Epithelial cell of esophagus (primary cell): ENCODE measurements at places on chromosomes 12 and 14.
A peak's percentile ranks its signal among the peaks of the same experiment; 100 is the strongest.

GRCh38 chr14:45679853-45680252 lies 426.9 kb upstream of the MIS18BP1 start:
- DNase-seq: peak; percentile 73

DNA sequence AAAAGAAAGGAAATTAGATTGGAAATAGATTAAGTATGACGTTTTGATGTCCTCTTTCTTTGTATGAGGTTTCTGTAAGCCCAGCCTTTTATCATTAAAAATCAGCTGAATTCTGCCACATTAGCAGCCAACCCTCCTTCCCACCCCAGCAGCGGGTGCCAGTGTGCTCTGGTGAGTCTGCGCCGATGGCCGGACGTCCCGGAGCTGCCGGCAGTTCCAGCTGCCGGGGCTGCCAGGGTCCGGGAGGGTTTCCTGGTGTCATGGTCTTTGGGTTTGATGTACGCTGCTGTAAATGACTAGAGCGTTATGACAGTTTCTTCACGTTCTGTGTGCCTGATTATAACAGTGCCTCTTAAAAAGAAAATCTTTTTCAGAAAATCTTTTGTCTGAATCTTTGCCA lies 51.5 kb upstream of the DYNC1H1 start:
- DNase-seq: no peak

DNA sequence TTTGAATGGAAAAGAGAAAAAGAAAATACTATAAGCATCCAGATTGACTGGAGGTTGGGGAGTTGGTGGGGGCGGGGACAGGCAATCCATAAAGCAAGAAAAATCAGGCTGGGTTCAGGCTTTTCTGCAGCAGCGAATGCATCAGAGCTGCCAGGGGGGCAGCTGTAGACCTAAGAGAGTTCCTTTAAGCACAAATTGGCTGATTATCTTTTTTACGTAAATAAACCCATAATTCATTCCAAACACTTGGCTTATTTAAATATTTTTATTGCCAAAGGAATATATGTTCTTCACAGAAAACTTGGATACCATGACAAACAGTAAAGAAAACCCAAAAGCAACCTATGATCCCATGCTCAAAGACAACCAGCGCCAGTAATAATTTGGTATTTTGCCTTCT lies 10.2 kb downstream of the BDKRB2 start:
- no peak for DNase-seq

- peak; percentile 53 for DNase-seq
These were observed 97.9 kb downstream of the RERGL start for GRCh38 chr12:17992002-17992656.

- no peak for DNase-seq
These were observed 44.3 kb upstream of the HELB start for GRCh38 chr12:66258011-66258410.

GRCh38 chr14:56902385-56902784 lies 92.1 kb upstream of the OTX2 start:
- DNase-seq: no peak

DNA sequence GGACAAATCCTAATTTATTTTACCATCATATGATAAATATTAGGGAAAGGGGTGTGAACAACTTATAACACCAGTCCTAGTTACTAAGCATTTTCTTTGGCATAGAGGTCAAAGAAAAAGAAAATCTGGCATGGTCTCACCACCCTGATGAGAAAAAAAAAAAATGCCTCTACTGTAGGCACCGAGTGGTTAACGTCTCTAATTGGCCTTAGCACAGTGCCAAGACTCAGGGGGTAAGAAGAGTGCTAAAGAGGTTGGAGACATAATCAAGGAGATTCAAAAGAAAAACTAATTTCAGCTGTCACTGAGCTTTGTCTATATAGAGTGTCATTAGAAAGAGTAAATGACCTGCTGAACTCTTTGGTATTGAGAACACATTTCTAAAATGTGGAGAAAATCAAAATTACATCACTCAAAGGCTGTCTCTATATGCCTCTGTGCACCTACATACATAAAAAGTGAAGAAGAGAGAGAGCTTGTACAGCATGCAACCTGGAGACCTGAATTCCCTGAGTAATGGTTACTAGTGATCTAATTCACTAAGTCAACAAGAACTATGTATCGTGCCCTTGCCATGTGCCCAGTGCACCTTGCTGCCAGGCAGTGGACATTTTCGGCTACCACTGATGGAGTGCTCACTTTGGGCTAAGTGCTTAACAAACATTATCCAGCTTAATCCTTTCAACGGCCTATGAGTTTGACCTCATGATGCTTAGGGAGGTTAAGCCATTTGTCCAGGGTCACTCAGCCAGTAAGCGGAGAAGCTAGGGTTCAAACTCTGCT lies 113.8 kb upstream of the G2E3 start:
- DNase-seq: no peak

- DNase-seq: no peak
These were observed 97.8 kb downstream of the LGMN start for GRCh38 chr14:92650581-92651105.

- DNase-seq: no peak
These were observed 30.1 kb upstream of the CERS5 start for GRCh38 chr12:50197297-50197727.

GRCh38 chr14:33364466-33364865 lies 425.8 kb downstream of the NPAS3 start:
- no peak for DNase-seq

DNA sequence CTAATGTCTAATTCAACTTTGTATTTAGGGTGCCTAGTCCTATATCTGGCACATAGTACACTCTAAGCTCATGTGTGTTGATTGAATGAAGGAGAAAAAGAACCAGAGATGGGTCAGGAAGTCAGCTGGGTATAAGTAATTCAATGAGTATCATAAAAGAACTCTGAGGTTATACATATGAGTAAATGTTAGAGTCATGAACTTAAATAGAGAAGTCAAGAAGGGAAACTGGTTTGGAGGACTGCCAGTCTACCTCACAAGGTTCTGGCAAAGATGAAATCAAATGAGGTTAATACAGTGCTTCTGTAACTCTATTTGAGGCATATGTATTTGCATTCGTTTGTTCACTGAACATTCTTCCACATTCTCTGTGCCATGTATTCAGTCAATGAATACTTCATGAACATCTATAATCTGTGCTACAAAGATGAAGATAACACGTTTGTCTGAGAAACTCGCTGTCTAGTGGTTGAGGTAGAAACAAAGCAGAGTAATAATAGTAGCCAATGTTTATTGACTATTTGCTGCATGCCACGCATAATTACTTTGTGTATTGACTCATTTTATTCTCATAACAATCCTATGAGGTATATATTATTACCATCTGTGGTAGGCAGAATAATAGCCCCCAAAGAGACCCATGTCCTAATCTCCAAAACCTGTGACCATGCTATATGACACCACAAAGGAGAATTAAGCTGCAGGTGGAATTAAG lies 88.9 kb downstream of the PTGER2 start:
- peak; percentile 4 for DNase-seq

GRCh38 chr14:77151245-77151644 lies 9.7 kb upstream of the ZDHHC22 start:
- DNase-seq: peak; percentile 19

GRCh38 chr12:80100591-80100990 lies 1.3 kb downstream of the OTOGL start:
- peak; percentile 43 for DNase-seq

DNA sequence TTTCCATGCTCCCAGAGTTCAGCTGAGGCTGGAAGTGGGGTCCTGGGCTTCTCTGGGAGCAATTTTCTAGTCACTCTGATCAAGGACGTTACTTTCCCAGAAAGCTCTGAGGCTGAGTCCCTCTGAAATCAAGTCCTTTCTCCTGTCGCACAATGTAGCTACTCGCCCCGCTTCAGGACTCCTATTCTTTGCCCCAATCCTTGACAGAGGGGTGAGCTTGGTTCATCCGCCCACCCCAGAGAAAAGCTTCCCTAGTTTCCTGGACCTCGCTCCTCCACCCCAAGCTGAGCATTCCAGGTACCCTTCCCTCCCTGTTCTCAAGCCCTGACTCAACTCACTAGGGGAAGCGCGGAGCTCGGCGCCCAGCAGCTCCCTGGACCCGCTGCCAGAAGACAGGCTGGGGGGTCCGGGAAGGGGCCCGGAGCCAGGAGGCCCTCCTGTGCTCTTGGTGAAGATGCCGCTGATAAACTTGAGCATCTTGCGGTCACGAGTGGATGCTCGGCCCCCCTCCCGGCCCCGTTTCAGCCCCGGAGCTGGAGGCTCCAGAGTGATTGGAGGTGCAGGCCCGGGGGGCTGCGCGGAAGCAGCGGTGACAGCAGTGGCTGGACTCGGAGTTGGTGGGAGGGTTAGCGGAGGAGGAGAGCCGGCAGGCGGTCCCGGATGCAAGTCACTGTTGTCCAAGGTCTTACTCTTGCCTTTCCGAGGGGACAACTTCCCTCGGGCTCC lies 1.6 kb downstream of the AGAP2 start:
- no peak for DNase-seq

DNA sequence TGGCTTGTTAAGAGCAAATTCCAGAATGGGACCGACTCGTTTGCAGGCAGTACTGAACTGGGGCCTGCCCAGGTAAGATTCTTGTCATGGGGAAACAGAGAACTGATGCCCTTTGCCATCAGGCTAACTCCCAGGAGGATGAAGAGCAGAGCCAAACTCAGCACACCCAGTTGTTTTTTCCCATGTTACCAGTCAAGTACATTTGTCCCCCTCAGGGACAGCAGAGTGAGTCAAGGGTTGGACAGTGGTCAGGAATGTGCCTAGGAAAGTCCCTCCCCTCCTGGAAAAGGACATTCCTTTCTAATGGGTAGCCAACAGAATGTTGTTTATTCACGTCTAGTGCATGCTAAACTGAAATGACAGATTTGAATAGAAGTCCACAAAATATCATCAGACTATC lies 1.6 kb downstream of the ART4 start:
- peak; percentile 78 for DNase-seq

DNA sequence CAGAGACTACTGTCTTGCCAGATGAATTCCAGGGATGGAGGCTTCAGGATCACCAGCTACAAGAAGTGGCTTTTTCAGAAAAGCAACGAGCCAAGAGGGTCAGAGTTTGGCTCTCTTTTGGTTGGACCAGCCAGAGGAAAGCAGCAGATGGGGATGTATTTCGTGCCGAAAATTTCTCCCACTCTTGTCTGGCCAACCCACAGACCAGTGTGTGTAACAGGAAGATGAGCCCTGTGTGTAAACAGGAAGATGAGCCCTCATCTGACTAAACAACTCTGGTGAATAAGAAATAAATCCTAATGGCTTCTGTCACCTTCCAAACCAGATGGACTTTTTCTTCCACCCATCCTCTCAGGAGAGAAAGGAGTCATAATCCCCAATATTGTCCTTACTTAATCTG lies 13.1 kb downstream of the GPR68 start:
- DNase-seq: no peak

DNA sequence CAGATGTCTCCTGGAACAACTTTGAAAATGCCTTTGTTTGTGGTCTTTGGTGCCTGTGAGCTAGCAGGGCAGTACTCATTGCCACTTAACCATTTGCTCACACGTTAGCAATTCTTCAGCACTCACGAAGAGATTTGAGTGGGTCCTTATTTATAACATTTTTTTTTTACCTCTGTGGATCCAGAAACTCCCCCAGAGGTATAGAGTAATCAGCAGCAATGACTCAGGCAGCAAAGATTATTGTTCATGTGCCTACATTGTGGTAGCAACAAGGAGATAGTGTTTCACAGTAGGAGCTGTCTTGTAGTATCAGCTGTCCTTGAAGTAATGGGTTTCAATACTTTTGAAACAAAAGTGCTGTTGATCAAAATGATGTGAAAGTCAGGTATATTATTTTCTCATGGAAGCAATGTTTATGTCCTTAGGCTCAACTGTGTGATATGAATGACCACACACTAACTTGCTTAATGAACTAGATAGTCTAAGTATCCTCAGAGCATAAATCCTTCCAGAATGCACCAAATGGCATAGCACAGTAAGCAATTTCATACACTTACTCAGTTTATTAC lies 304.1 kb downstream of the EGLN3 start:
- peak; percentile 76 for DNase-seq

DNA sequence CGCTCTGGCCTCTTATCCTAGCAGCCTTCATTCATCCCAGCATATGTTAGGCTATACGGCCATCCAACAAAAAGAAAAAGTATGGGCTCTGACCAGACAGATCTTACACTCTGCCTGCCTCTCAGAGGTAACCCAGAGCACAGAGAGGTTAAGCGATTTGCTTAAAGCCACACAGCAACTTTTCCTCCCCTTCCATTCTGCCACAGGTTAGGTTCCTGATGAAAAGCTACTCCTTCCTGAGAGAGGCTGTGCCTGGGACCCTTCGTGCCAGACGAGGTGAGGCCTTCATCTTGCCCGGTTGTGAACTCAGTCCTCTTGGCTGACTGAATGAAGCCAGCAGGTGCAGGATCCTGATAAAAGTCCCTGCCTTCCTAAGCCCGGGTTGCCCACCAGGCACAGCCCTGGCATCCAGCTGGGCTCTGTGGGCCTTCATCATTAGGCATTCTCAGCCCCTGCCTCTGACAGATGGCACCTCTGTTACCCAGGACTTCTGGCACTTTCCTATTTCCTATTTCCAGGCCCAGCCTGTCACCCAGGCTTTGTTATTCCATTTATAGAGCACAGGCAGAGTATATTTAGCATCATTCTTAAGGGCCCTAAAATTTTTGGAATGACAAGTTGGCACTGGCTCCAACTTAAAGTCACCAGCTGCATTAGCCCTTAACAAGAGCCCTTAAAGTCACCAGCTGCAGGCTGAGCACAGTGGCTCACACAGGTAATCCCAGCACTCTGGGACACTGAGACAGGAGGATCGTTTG lies 12.8 kb downstream of the SOAT2 start:
- DNase-seq: no peak

GRCh38 chr14:94174604-94175010 lies 485 bp downstream of the PPP4R4 start:
- DNase-seq: no peak

- peak; percentile 75 for DNase-seq
These were observed 630.0 kb upstream of the TBX3 start for GRCh38 chr12:115313929-115314328.

DNA sequence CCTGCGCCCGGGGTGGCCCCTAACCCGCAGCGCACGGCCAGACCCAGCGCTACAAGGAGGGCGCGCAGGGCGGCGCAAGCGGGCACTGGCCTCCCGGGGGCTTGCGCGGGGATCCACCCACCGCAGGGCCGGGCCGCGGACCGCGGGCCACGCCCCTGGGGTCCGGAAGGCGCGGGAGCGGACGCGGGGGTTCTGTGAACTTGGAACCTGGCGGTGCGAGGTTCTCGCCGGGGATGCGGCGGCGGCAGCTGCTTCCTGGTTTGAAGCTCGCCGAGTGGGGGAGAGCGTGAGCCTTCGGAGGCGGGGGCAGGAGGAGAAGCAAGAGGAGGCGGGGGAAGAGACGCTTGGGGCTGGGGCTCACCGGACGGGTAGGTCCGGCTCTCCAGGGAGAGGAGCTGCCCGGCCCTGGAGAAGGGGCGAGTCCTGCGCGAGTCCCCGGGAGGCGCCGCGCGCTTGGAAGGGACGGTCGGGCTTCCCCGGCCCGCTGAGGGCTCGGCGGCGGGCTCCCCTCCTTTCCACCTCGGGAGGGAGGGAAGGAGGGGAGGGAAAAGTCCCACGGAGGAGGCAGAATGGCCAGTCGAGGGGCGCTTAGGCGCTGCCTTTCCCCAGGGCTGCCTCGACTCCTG lies at the start of gene PRKCH:
Gene PRKCH, plus strand, starts transcription at position 195 of the 626 bp plus-strand sequence. CDS start 523 bp downstream, outside the sequence.
- DNase-seq: peak; percentile 94
